ENCODE measurements at places on chromosomes 5 and 9. TPM values are rescaled to one million over a fixed set of nuclear protein-coding genes. Genes with fewer than 3 reads are reported as not detected.

Gene PCDHGA5
- 0.07 TPM for polyA plus RNA-seq

Gene PCDHA10
- 0.06 TPM for polyA plus RNA-seq

DNA sequence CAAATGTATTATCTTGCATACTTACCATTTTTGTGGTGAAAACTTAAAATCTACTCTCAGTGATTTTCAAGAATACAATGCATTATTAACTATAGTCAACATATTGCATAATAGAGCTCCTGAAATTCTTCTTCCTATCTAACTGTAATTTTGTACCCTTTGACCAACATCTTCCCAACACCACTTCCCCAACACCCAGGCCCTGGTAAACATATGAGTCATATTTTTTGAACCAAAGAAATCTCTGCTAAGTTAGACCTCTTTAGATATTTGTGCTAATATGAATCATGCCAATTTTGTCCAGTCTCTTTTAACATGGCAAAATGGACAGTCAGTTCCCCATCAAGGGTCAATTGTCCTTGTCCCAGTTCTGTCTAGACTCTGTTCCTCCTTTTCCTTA lies 18.5 kb upstream of the RGS7BP start:
- no peaks in the 10 kb centered on the region for H3K4me1 ChIP-seq
- no peaks in the 10 kb centered on the region for H3K27me3 ChIP-seq
- no peak overlapping the region for H3K27ac ChIP-seq
- no peaks in the 10 kb centered on the region for H3K36me3 ChIP-seq

DNA sequence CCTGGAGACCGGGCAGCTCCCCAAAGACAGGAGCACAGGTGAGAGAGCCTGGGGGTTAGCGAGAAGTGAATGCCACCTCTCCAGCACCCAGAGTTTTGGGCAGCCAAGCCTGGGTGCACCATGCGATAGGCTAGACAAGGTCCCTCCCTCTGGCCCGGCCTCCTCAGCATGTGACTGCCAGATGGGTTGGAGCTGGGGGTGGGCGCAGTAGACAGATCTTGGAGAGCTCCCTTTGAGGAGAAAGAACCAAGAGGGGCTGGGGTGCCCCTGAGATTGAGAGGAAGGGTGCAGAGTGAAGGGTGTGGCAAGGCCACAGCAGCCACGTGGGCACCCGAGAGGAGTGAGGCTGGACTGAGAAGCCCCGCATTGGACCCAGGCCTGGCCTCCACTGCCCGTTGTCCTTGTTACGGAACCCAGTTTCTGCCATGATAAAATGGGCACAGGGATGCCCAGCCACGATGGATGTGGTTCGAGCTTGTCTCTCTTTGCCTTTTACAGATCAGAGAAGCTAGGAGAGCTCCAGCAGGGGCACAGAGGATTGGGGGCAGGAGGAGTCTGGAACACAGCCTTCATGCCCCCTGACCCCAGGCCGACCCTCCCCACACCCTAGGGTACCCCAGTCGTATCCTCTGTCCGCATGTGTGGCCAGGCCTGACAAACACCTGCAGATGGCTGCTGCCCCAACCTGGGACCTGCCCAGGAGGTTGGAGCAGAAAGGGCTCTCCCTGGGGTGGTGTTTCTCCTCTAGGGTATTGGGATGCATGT lies 1.4 kb downstream of the TMEM141 start:
- H3K36me3 ChIP-seq = peaks cover 17% of the 10 kb centered on the region
- H3K27ac ChIP-seq = peak overlapping the region; percentile 98
- H3K4me1 ChIP-seq = peaks cover 17% of the 10 kb centered on the region
- peak overlapping the region; percentile 83 for H3K4me3 ChIP-seq
- no peak for DNase-seq
